ENCODE measurements at places on chromosomes 3 and 15.

DNA sequence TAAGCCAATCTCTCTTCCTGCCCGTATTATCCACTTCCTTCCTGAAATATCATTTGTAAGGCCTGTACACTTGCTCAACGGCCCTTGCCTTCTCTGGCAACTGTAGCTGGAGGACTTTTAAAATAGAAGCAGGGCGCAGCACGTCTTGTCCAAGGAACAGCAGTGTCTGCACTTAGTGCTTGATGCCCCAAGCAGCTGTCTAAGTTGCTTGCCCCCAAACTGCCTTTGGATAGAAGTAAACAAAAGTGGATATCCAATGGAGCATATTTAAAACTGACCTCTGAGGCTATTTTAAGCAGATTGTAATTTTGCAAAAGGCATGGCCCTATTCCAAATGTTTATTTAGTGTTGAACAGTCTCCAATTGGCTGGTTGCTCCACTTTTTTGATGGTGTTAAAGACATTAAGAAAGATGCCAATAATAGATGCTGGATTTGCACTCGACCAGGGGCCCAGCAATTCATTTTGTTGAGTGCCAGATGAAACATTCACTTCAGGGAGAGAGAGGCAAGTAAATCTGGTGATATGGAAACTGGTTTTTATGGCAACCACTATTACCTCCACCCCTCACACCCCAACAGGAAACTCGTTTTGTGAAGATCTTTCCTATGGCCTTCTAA lies 526.8 kb upstream of the TBL1XR1 start:
- no peak for DNase-seq

DNA sequence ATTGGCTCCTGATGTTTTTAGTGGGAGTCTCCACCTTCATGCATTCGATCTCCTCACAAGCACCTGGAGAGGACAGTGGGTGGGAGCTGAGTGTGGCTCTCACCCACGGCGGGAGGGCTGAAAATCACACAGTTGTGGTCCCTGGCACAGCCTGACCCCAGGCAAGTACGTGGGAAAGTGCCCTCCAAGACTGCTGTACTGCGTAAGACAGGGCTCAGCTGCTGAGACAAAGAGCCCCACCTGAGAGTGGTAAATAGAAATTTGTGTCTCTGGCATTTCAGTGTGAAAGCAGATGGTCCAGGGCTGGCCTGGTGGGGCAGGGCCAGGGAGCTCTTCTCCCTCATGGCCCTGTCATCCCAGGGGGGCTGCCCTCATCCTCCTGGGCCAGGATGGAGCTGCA lies 77.4 kb upstream of the IQSEC1 start:
- no peak for DNase-seq

GRCh38 chr3:64138656-64139375 lies 86.5 kb downstream of the PRICKLE2 start:
- DNase-seq, result no peak

GRCh38 chr3:187955587-187955952 lies 198.4 kb upstream of the LPP start:
- DNase-seq, result no peak
